ENCODE measurements at places on chromosomes 7 and 10.

DNA sequence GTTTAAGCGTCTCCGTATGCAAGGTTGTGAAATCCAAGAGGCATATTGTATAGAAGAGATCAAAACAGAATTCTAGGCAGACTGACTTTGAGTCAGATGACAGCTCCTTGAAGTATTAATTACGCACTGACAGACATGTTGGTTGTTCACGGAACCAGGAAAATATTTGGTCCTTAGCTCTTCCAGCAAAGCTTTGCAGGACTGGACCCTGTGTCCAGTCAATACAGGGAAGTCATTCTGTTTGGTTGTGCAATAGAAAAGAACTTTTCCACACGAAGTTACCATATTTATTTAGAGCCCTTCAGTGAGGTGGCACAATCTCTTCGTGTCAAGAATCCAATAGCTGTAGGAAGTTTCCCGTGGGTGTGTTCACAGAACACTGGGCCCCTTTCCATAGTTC, 205.3 kb downstream of the ARHGAP21 start:
- no peak for DNase-seq

GRCh38 chr7:30920584-30921539, 9.2 kb downstream of the AQP1 start:
- DNase-seq: no peak

DNA sequence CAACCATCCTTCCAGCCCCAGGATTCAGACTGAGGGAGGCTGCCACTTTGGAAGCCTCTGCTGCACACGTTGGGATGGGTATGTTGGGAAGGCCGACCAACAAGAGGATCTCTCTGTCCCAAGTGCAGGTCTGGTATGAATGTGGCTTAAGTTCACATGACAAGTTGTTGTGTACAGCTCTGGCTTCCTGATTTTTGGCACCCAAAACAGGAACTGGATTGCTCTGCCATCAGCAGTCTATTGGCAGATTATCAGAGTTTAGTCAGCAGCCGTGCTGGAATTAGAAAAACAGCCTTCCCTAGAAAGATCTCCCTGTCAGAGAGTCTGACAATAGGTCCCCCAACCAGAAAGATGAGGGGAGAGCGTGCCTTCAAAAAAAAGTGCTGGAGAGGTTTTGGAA, 66.9 kb downstream of the GOLGA7B start:
- DNase-seq: no peak

GRCh38 chr7:3103614-3104398, 60.1 kb upstream of the CARD11 start:
- no peak for DNase-seq

DNA sequence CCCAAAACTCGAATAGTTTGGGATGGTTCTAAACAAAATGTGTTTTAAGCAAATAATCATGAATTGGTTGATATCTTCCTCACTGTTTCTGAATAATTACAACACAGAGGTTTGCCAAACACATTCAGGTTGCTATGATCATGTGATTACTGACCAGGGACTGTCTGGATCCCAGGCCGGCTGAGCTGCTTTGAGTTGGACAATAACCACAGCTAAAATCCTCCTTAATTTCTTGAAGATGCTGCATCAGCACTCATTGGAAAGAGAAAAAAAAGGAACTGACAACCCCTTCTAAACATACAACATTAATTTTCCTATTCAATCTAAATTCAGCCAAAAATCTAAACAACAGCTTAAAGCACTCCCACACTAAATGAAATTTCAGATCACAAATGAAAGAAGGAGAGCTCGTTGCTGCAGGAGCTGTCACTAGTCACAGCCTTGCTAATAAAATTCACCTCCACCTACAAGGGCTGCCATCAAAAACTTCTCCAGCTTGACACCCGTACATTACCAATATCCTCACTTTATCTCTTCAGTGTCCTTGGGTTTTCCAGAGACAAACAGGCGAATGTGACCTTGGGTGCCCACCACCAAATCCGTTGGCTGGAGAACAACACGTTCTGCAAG, 560.2 kb downstream of the KCNMA1 start:
- no peak for DNase-seq

DNA sequence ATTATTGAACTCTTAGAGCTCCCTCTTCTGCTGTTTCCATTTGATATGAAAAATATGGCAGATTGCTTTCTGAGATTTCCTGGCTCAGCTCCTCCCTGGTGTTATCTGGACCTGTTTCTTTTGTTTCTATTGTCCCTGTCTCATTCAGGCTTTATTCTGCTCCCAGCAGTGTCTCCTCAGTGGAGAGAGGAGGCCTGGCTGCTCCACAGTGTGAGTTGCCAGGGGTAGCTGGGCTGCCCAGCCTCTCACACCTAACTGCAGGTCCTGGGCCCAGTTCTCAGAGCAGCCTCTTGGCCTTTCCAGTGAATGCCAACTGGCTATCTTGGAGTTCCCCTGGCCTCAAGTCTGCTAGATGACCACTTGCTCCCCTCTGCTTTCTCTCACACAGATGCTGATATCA, 127.0 kb downstream of the VPS41 start:
- DNase-seq: no peak

DNA sequence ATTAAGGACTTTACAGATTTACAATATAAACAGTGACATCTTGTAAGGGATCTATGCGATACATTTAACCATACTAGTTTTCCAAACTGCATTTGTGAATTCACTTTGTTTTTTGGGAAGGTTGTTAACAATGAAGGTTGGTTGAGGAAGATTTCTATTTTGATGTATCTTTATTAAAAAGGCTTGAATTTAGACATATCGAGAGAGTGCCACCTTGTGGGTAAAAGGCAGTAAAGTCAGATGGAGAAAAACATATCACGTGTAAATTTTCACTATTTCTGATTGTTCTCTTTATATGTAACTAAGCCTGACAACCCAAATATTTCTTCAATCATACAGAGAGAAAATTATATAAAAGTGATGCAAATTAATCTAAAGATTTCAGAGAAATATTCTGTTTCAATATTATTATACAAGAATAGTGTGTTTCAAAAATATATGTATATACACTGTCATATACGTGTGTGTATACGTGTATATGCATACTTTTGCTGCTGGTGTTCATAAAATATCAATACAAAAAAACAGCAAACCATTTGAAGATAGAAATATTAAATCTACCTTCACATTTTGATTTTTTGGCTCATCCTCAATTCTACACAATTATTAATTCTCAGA, 988.6 kb downstream of the SORCS1 start:
- DNase-seq: no peak

DNA sequence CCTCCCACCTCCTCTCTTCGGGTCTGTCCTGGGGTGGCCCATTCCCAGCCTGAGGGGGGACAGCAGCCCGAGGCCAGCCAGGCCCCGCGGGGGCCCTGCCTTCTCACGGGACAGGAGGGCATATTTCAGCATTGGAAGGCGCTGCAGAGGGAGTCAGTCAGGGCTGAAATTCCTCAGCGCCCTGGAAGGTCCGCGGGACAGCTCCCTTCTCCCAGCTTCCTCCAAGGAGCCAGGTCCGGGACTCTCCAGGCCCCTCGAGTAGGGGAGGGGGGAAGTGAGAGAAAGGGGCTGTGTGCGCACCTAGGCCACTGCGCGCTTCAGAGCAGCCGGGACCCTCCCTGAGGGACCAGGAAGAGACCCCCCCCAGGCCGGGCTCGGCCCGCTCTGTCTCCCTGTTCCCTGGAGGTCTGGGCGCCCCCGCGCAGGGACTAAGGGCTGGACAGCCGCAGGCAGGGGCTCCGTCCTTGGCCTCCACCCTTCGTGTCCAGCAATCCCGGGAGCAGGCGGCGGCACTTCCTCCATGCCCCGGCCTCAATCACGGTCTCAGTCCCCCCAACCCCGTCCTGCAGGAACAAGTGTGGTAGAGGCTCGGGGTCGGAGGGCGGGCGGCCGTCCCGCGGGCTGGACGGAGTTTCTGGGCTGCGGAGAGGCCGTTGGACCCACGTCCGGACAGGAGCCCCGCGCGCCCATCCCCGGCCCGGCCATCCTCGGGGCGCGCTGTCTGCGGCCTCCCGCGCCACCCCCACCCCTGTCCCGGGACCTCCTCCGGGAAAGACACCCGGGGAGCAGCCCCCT, 6.0 kb upstream of the ELFN1 start:
- DNase-seq: no peak

DNA sequence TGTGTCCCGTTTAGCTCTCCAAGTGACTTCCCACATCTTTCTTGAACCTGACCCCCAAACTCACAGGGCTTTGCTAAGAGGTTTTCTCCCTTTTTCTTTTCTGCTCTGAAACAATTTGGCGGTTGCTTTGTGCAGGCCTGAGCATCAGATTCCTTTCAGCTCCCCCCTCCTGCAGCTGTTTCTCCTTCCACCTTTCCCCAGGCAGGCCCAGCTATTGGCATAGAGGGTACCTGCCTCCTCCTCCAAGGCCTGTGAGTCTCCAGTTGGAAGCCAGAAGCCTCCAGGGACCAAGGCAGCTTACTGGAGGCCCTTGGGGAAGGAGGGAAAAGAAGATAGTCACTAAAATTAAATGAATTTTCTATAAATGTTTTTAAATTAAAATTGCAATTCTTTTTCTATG, 7.7 kb downstream of the VAX1 start:
- no peak for DNase-seq

GRCh38 chr7:5452937-5453540, 29.4 kb upstream of the TNRC18 start:
- DNase-seq: no peak

Data from stimulated activated CD8-positive, alpha-beta memory T cell treated with anti-CD3 and anti-CD28 coated beads, Interleukin-4, amount 100 ng/mL, for 1 hour (primary cell).